ENCODE measurements at places on chromosomes 11 and 22.

DNA sequence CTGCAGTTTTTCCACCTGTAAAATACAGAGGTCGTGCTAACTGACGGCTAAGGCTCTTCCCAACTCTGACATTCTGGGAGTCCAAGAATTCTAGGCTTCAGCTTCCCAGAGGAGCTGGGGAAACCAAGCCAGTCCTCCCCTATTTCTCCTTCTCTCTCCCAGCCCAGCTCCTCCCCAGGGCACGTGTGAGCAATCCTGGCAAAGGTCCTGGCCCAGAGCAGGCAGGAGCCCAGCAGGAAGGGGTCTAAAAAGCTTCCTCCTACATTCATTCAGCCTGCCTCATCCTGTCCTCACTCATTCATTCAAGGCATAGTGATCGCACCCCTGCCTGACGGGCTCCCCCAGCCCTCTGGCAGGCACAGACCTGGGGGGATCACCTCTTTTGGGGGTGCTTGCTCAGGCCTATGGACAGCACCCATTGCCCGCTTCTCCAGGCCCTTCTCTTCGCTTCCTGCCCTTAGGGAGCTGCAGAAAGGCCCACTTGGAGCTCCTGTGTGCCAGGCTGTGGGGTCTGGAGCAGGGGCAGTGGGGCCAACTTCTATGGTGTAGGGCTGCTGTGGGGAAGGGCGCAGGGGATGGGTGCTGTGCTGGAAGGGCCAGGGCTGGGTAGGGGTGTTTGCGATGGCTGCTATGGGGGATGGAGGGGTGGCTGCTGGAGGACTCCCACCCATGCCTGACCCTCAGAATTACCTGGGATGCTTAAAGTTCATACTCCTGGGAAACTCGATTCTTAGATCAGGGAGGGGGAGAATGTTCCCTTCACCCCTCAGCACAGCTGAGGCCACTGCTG is 9.8 kb downstream of the KCNC1 start:
- DNase-seq: no peak

GRCh38 chr11:64150481-64151239 is 15.3 kb downstream of the MACROD1 start:
- DNase-seq: no peak

DNA sequence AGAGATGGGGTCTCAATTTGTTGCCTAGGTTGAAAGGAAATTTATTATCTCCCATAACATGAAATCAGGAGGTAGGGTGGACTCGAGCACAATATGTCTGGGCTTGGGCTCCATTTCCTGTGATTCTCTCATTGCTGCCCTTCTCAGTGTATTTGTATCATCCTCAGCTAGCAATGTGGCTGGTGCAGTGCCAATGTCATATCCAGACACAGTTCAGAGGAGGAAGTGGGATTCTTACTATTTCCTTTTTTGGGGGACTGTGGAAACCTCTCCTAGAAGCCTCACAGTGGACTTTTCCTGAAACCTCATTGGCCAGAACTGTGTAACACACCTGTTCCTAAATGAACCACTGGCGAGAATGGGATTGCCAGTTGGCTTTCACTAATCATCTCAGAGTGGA is 21.0 kb upstream of the SWAP70 start:
- no peak for DNase-seq

GRCh38 chr22:40345271-40345670 is 1.0 kb upstream of the ADSL start:
- DNase-seq: no peak

DNA sequence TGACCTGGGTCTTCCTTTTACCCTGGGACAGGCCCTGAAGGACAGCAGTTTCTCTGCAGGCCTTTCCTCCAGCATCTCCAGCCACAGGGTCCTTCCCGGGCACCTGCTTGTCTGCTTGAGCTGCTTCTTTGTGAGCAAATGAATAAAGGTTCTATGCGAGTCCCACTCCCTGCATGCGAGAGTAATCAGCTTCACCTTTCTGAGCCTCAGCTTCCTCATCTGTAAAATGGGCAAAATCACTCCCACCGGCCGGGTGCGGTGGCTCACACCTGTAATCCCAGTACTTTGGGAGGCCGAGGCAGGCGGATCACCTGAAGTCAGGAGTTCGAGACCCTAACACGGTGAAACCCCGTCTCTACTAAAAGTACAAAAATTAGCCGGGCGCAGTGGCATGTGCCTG is 31.1 kb downstream of the IFT27 start:
- DNase-seq: no peak
